Stimulated activated naive CD4-positive, alpha-beta T cell treated with Interleukin-2 at 50 U/mL for 16 hours (primary cell): ENCODE measurements at places on chromosomes 13 and 19.

- DNase-seq, result no peak
Observed at GRCh38 chr13:94270556-94270955, 208.9 kb downstream of the DCT start.

DNA sequence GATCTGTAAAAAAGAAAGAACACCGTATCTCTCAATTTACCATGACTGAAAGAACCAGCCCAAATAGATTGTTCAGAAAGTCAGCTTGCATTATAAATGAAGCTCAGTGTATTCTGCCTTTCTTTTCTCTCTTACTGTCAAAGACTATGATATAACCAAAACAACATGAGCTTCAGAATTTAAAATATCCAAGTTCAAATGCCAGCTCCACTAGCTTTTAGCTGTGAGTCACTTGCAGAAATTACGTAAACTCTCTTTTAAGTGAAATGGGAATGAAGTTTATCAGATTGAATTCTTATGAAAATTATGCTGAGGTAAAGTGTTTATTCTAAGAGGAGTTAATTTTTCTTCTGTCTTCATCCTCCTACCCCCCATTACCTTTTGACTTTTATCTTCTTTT is 20.0 kb upstream of the POSTN start:
- no peak for DNase-seq

DNA sequence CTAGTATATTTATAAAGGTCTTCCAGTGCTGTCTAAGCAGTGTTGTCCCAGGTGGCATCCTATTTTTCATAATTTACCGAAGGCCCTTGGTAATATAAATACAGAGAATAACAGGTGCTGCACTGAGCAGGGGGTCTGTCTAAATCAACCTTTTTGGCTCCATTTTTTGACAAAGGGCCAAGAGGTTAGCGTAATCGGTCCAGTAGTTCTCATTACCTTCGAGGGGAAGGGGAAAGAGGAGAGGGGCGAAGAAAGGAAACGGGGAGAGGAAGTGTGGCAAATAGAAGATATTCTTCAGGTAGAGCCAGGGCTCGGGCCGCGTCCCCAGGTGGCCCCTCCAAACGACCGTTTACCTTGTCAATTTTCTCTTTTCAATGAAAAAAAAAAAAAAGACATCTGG is 749 bp upstream of the PAN3 start:
- no peak for DNase-seq

GRCh38 chr13:107650081-107650701 is 565.1 kb downstream of the LIG4 start:
- DNase-seq, result no peak

DNA sequence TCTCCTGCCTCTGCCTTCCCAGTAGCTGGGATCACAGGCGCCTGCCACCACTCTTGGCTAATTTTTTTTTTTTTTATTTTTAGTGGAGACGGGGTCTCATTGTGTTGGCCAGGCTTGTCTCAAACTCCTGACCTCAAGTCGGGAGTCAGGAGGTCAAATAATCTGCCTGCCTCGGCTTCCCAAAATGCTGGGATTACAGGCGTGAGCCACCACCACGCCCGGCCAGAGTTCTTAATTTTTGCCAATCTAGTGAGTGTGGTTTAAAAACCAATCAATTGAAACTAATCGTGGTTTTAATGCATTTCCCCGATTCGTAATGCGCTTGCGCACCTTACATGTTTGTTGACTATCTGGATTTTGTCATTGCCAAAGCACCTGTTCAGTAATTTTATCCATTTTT is 37.0 kb downstream of the SKA3 start:
- DNase-seq, result no peak

GRCh38 chr19:45275370-45275971 is 24.4 kb downstream of the MARK4 start:
- DNase-seq, result no peak

GRCh38 chr19:37930416-37930815 is 23.4 kb downstream of the SIPA1L3 start:
- DNase-seq, result no peak

DNA sequence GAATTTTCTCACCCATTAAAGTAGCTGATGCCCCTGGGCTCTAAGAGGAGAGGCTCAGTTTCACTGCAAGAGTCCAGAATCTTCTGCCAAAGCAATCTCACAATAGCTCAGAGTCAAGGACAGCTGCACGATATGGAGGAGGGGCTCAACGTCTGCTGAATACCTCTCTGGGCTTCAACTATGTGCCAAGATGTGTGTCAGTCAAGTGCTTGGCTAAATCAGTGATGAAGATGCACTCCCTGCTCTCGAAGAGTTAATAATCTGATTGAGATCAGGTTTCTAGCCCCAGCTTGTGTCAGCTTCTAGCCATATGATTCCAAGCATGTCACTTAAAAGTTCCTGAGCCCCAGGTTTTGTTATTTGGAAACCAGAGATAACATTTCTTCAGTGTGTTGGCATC is 46.8 kb downstream of the KLF12 start:
- DNase-seq, result no peak

DNA sequence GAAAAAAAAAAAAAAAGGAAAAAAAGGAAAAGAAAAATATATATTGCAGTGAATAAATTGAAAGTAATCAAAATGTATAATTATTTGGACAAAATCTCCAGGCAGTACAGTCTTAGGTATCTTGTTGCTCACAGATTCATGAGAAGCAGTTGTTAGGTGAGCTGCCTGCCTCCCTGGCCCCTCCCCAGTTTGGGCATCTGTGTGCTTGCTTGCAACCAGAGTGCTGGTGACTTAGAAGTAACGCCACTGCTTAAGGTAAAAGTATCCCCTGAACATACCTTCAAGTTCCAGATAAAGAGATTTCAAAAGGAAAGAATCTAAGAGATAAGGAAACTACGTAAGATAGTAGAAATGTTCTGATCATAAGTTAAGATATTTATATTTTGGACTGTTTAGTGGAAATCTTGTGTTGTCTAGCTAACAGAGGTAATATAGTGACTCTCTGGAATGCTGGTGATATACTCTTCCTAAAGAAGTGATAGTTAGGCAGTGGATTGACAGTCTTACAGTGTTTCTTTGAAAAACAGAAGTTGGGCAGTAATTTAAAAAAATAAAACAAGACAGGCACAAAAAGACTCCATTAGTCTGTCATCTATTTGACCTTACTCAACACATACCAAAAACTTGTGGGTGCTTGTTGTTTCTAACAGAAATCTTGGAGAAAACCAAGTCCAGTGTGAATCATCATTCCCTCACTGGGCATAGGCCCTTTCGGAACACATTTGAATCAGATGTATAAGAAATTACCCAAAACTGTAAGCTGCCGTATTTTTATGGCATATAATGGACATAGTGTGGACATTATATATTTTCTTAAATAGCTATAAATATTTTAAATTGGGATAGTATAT is 38.3 kb upstream of the KCTD4 start:
- DNase-seq, result no peak

DNA sequence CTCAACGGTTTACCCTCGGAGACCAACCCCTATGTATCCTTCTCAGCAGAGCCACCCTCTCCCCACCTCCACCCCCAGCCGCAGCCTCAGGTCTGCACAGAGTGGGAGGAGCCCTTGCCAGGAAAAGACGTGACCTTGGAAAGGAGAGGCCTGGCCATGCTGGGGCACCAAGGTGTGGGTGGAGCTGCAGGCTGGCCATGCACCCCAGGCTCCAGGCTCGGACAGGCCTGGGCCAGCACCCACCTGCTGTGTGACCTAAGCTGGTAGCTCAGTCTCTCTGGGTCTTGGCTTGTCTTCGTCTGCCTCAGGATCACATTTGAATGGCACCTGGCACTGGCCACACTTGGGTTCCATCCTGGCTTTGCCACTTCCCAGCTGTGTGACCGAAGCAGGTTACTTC is 29.5 kb downstream of the CCDC8 start:
- no peak for DNase-seq

DNA sequence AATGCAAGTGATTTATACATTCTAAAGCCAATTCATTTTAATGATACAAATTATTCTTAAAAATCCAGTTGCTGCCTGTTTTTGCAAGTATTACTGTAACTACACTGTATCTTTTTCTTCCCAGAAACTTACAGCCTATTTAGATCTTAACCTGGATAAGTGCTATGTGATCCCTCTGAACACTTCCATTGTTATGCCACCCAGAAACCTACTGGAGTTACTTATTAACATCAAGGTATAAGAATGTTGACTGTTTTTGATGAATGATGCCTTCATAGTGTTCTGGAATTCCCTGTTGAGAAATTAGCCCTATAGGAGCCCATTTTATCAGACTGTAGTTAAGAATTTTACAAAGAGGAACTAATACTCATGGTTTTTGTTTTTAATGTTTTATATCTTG is 25.0 kb downstream of the ITM2B start:
- DNase-seq, result no peak

GRCh38 chr19:16217716-16218451 is 20.2 kb downstream of the AP1M1 start:
- DNase-seq, result no peak

GRCh38 chr19:42126574-42126973 is 5.7 kb downstream of the POU2F2 start:
- no peak for DNase-seq

DNA sequence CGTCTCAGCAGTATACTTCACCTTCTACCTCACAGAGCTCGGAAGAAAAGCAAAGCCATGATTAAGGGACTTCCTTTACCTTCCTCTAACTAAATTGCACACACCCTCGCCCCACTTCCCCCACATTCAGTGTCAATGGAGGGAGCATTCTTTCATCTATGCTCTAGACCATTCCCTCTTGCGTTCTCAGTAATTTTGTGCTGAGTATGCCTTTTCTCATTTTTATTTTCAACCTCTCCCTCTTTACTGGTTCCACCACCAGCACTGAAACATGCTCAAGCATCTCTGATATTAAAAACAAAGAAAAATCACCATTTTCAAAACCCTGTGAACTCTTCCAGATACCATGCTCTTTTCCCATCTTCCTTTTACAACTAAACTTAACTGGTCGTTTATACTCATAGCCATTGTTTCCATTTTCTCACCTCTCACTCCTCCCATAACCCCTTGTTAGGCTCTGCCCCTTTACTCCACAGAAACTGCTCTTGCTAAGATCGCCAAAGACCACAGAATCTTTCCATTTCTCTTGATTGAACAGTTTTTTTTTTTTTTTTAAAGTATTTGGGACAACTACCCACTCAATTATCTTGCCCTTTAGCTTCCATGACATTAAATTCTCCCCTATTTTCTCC is 32.4 kb downstream of the SERPINE3 start:
- DNase-seq, result no peak

DNA sequence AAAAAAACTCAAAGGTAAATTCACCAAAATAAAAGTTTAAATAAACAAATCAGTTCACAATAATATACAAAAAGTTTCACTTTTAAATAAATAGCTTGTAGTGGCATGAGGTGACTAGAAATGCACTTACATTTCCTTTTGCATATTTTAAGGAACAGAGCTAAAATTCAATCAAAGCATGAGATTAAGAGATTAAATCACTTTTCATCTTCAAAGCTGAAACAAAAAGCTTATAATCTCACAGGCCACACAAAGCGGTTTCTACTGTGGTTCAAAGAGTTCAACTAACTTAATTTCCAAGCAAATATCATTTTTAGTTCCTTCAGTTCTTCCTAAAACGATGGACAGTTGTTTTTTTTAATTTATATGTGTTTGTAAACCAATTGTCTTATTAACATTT is 38.9 kb downstream of the TSC22D1 start:
- DNase-seq, result no peak

- DNase-seq, result peak; percentile 36
Observed at GRCh38 chr19:43618921-43619261, 538 bp downstream of the ZNF428 start.

GRCh38 chr13:51222686-51223559 is 725 bp downstream of the FAM124A start:
- DNase-seq, result no peak

GRCh38 chr13:77513719-77514335 is 21.7 kb upstream of the SCEL start:
- DNase-seq, result no peak

DNA sequence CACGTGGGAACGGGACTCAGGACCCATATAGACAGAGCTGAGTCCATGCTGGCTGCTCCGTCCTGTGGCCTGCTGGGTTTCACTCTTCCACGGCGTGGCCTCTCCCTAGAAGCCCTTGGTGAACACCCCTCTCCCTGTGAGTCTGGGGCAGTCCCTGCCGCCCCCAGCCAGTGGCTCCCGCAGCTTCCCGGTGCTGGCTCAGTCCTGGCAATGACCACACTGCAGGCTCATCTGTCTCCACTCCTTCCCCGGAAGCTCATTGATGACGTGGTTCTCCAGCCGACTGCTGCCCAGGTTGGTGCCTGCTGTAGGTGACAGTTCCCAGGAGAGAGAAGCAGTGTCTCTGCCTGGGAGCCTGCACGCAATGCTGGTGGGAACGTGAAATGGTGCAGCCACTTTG is 2.1 kb upstream of the TEX29 start:
- no peak for DNase-seq

DNA sequence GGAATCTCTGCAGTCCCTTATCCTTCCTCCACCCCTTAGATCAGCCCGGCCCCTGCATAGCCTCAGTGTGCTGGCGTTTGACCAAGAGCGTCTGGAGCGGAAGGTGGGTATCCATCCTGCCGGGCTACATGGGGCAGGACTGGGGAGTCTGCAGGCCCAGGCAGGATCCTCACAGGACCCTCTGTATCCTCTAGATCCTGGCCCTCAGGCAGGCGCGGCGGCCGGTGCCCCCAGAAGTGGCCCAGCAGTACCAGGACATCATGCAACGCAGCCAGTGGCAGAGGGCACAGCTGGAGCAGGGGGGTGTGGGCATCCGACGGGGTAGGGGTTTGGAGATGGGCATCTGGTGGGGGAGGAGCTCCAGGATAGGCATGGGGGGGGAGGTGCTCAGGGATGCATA is 8.9 kb downstream of the PODNL1 start:
- DNase-seq, result no peak

- peak; percentile 26 for DNase-seq
Observed at GRCh38 chr13:102846261-102847015, 606 bp downstream of the ERCC5 start.

- no peak for DNase-seq
Observed at GRCh38 chr13:22287343-22287920, 616.6 kb downstream of the FGF9 start.

GRCh38 chr13:58165617-58166016 is 534.1 kb downstream of the PCDH17 start:
- no peak for DNase-seq

DNA sequence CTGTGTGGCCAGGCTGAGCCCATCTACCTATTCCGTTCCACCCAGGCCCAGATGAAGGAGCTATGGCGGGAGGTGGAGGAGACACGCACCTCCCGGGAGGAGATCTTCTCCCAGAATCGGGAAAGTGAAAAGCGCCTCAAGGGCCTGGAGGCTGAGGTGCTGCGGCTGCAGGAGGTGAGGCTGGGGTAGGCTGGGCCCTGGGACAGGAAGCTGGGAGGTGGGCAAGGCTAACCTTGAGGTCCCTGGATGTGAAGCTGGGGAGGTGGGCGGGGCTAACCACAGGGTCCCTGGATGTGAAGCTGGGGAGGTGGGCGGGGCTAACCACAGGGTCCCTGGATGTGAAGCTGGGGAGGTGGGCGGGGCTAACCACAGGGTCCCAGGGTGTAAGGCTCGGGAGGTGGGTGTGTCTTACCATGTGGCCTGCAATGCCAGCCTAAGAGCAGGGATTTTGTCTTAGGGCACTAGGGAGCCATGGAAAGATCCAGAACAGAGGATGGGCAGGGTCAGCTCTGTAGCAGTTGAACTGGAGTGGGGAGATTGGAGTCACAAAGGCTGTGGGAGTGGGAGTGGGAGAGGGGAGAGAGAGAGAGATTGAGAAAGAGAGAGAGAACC is 36.9 kb downstream of the KCNC3 start:
- no peak for DNase-seq
